ENCODE measurements at places on chromosomes 16 and 17.

GRCh38 chr16:71542377-71542776 lies 16.2 kb downstream of the CHST4 start:
- DNase-seq = peak; percentile 11

- no peak for DNase-seq
Observed at GRCh38 chr16:23080329-23080728, 68.9 kb downstream of the USP31 start.

DNA sequence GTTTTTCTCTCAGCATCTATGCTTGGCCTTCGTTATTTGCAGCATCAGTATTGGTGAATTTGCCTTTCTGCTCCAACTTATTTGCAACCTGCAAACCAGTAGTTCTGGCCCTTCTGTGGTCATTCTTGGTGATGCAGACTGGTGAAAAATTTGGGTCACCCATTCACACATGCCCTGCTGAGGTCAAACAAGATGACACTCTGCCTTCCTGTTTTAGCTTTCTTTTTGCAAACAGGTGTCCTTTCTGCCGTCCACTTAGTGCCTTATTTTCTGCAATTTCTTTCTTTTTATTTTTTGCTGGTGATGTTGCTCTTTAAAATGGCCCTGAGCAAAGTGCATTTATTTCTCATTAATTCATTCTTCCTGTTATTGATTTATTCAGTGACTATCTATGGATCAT lies 31.3 kb downstream of the PLCG2 start:
- DNase-seq = no peak

- no peak for DNase-seq
Observed at GRCh38 chr16:48628359-48628985, 18.5 kb upstream of the N4BP1 start.

DNA sequence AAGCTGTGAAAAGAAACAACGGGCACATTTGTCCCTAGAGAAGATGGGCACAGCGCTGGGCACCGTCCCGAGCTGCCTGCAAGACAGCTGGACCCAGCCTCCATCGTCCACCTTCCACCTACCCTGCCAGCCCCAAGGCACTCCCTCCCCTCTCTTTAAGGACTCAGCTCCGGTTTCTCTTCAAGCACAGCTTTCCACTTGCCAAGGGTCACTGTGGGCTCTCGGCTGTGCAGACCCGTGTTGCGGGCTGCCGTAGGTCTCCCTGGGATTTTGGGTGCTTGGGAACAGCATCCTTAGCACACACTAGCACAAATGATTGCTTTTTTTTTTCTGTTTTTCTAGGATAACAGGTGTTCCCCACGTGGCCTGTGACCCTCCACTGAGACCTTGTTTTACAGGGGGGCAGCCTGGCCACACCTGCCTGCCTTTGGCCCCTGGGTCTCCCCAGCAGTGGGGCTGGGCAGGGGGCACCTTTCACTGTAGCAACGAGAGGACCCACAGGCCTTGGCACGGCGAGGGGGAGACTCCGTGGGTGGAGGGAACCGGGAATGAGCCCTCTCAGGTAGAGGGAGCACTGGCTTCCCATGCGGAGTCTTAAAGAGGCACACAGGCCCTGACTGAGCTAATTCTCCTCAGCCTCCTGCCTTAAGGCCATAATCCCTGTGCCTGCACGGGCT lies 1.4 kb downstream of the CHMP6 start:
- no peak for DNase-seq

- DNase-seq = no peak
Observed at GRCh38 chr17:58088624-58089023, 5.4 kb downstream of the DYNLL2 start.

DNA sequence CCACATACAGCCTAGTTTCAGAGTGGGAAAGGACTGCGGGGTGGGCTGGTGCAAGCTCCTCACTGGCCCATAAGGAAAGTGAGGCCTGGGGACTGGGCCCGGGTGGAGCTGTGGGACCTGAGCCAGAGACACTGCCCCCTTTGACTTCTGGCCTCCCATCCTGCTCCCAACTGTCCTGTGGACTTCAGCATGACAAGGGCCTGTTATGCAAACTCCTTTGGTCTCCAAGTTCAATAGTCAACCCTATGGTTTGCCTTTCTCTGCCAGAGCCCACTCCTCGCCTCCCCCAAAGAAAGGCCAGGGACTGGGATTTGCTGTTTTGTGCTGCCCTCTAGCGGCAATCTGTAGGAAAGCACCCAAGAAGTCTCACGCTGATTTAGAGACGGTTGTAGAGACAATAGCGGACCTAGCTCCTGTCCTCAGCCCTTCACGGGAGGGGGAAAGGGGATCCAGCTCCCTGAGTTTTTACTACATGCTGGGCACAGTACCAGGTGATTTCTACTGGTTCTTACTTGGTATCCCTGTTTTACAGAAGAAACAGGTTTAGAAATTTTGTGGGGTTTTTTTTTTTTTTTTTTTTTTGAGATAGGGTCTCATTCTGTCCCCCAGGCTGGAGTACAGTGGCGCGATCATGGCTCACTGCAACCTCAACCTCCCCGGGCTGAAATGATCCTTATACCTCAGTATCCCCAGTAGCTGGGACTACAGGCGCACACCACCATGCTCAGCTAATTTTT lies 1.2 kb upstream of the TLCD3B start:
- peak; percentile 69 for DNase-seq

GRCh38 chr17:41211845-41212466 lies 14.5 kb upstream of the KRTAP9-2 start:
- DNase-seq = peak; percentile 82

GRCh38 chr16:945271-946047 lies 25.3 kb downstream of the LMF1 start:
- no peak for DNase-seq

DNA sequence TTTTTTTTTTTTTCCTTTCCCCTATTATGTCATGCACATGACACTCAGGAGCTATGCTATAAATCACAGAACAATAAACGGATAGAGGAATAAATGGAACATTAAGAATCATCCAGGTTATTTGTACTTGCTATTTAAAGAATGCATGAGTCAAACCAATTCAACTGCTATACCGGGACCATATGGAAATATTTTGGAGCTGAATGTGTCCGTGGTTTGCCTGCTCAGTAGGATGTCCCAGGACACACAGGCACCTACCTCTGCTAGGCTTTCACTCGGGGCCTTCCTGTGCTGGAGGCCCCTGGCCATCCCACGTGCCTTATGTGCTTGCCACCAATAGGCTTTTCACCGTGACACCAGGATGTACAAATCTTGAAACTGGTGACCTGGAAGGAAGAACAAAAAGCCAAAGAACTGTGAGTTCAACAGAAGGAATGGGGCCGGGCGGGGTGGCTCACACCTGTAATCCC lies 15.3 kb upstream of the SEC14L1 start:
- no peak for DNase-seq

DNA sequence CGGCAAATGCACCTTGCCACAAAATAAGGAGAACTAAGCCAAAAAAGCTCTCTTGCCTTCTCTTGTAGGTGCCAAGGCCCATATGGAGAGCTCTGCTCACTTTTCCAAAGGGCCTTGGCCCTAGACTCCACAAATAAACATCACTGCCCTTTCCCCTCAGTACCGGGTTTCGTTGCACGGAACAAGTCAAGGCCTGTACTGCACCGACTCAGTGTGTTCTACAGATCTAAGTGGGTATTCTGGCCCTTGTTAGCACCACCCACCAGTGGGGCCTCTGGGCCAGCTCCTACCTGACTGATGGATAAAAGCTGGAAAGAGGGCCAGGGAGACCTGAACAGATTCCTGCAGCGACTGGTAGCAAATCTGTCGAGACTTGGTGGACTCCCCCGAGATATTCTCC lies 43.7 kb upstream of the GSG1L start:
- no peak for DNase-seq

- DNase-seq = peak; percentile 11
Observed at GRCh38 chr16:73890186-73891128, 406.2 kb upstream of the PSMD7 start.

- no peak for DNase-seq
Observed at GRCh38 chr16:84370723-84371552, 2.6 kb downstream of the ATP2C2 start.

GRCh38 chr17:74484066-74484465 lies 17.6 kb downstream of the CD300A start:
- DNase-seq = no peak

DNA sequence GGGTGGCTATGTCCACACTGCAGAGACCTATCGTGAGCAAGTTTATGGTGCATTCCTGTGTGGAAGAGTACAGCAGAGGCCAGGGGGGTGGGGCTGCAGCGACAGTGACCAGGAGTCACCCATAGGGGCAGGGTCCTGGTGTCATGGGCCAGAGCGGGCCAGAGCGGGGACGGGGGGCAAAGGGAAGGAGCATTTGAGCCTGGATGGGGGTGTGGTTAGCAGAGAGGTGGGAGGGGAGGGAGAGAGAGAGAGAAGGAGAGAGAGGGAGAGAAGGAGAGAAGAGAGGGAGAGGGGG lies 17.8 kb downstream of the JPH3 start:
- no peak for DNase-seq
